Activated CD4-positive, alpha-beta T cell treated with anti-CD3 and anti-CD28 coated beads for 36 hours (primary cell): ENCODE measurements at places on chromosomes 16 and 17. TPM values are rescaled to one million over a fixed set of nuclear protein-coding genes. Genes with fewer than 3 reads are reported as not detected.

The PTGES3L gene
- 0.21 TPM for total RNA-seq

The UNKL gene
- total RNA-seq: 31.3 TPM

The HYDIN gene
- total RNA-seq: not detected

The NAGLU gene
- 9.7 TPM for total RNA-seq

The CARD14 gene
- not detected for total RNA-seq

The CCDC144A gene
- total RNA-seq: 7.0 TPM

DNA sequence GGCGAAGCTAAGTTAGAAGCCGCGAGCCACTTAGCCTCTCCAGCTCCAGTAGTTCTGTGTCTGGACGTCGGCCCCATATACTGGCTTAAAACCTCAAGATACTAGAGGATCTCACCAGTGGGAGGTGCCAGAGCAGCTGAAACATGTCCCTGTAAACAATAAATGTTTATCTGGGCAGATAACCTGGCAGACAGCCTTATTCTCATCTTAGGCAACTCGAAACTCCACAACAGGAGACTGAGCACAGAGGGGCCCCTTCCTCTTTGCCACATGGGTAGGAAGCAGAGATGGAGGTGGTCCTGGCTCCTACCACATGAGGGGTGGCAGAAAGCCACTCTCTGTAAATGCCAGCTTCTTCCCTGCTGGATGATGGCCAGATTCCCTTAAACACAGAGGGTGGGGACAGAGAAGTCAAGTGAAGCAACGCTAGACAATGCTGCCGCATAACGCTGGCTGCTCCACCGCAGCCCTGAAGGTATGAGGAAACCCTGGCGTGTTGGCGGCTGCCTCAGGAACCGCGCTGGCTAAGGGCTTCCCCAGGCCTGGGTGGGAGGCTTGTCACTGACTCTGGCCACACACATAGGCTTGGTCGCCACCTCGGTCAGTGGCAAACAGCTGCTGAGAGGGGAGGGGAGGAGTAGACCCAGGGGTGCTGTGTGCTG is 67.9 kb downstream of the HIC1 start:
- H3K4me1 ChIP-seq: peaks cover 14% of the 10 kb centered on the region
- H3K27ac ChIP-seq: peak overlapping the region; percentile 26
- H3K27me3 ChIP-seq: no peaks in the 10 kb centered on the region
- H3K36me3 ChIP-seq: peaks cover 8% of the 10 kb centered on the region

DNA sequence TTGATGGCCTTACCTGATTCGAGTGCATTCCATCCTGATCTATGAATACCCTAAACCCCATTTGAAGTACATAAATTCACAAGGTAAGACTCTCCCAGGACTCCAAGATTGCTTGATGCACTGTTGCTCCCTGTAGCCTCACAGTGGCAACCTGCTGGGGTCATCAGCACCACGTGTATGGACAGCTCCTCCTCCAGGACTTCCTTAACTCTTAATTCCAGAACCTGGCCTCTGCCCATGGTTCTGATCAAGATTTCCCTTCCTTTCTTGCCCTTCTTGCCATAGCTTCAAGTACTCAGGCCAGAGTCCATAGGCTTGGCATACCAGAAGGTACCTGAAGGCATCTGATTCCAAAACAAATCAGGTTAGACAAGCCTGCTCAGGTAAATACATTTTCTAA is 34.0 kb upstream of the NLK start:
- H3K4me1 ChIP-seq: no peaks in the 10 kb centered on the region
- DNase-seq: peak; percentile 24
- H3K27ac ChIP-seq: no peak overlapping the region
- H3K27me3 ChIP-seq: peaks cover 7% of the 10 kb centered on the region
- no peaks in the 10 kb centered on the region for H3K36me3 ChIP-seq
- H3K4me3 ChIP-seq: no peak overlapping the region

- no peak for DNase-seq
- H3K36me3 ChIP-seq: no peaks in the 10 kb centered on the region
- H3K4me1 ChIP-seq: no peaks in the 10 kb centered on the region
- no peaks in the 10 kb centered on the region for H3K27me3 ChIP-seq
- no peak overlapping the region for H3K27ac ChIP-seq
Observed at GRCh38 chr17:78242024-78242742, 10.8 kb downstream of the TMEM235 start.

- H3K4me1 ChIP-seq: peaks cover 6% of the 10 kb centered on the region
- no peak for DNase-seq
- no peaks in the 10 kb centered on the region for H3K27me3 ChIP-seq
Observed at GRCh38 chr17:76700270-76700616, 10.5 kb downstream of the MXRA7 start.

DNA sequence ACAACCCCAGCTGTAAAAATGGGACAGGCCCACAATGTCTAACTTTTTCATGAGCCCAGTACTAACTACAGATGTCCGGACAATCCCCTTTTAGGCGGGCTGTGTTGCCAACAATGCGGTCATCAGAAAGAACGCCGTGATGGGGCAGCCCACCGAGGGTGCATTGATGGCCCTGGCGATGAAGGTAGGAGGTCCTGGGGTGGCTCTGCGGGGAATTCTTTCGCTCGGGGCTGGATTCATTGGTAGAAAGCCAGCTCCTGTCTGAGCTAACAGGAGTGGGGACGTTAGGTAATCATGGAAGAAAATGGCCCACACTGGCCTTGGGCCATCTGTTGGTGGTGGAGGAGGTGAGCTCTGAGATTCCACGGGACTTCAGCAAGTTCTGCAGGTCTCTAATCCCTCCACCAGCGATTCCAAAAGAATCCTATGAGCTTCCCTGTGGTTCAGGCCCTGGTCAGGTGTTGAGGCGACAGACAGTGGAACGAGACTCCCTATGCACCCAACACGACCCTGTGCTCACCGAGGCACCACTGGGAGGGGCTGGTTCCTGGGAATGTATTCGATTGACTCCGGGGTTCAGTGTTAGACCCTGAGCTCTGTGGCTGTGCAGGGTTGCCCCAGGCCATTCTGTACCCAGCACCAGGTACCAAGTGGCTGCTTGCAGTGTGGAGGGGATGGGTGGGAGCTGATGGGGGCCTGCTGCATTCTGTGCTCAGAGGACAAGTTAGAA is 61.9 kb downstream of the MEAK7 start:
- H3K4me3 ChIP-seq: no peak overlapping the region
- no peaks in the 10 kb centered on the region for H3K4me1 ChIP-seq
- peaks cover 8% of the 10 kb centered on the region for H3K27me3 ChIP-seq
- no peaks in the 10 kb centered on the region for H3K36me3 ChIP-seq
- no peak overlapping the region for H3K27ac ChIP-seq
- no peak for DNase-seq

DNA sequence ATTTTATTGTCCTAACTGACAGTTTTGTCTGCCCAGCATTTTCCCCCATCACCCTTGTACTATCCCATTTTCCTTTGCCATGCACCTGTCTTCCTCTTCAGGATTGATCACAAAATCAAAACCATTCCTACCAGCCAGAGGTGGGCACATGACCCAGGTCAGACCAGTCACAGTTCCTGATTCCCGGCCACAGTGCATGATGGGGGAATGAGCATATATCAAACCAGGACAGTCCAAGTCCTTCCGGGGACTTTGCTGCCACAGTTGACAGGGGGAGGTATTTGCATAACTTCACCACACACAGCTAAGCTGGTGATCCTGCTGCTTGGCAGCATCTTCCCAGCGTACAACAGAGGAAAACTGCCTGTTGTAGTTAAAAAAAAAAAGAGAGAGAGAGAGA is 493.9 kb downstream of the WWOX start:
- H3K4me3 ChIP-seq: no peak overlapping the region
- H3K27me3 ChIP-seq: no peaks in the 10 kb centered on the region
- no peaks in the 10 kb centered on the region for H3K36me3 ChIP-seq
- no peak for DNase-seq

GRCh38 chr17:59278406-59278805 is 53.0 kb upstream of the YPEL2 start:
- H3K27ac ChIP-seq: no peak overlapping the region
- no peak overlapping the region for H3K4me3 ChIP-seq
- DNase-seq: no peak
- H3K4me1 ChIP-seq: no peaks in the 10 kb centered on the region
- no peaks in the 10 kb centered on the region for H3K36me3 ChIP-seq

GRCh38 chr16:79713609-79714309 is 113.2 kb upstream of the MAF start:
- no peaks in the 10 kb centered on the region for H3K27me3 ChIP-seq
- peaks cover 9% of the 10 kb centered on the region for H3K4me1 ChIP-seq
- peak; percentile 12 for DNase-seq
- no peaks in the 10 kb centered on the region for H3K36me3 ChIP-seq
- no peak overlapping the region for H3K27ac ChIP-seq

DNA sequence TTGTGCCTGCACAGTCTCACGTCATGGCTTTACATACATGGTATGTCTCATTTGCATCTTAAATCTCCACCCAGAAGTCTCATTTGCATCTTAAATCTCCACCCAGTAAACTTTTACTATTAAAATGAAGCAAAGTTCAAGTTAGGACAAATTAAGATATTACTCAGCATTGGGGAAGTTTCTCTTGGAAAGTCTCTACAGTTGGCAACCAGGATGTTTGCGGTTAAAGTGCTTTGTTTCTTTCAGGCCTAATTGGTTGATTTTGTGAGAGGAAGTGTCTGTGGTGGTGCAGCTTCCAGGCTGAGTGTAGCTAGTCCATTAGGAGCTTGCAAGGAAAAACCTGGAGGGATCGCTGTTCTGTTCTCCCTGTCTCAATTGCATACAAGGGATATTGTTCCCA is 1373.3 kb upstream of the GOT2 start:
- no peak overlapping the region for H3K4me3 ChIP-seq
- no peaks in the 10 kb centered on the region for H3K27me3 ChIP-seq
- no peak overlapping the region for H3K27ac ChIP-seq
- H3K36me3 ChIP-seq: no peaks in the 10 kb centered on the region
- H3K4me1 ChIP-seq: no peaks in the 10 kb centered on the region
- no peak for DNase-seq

DNA sequence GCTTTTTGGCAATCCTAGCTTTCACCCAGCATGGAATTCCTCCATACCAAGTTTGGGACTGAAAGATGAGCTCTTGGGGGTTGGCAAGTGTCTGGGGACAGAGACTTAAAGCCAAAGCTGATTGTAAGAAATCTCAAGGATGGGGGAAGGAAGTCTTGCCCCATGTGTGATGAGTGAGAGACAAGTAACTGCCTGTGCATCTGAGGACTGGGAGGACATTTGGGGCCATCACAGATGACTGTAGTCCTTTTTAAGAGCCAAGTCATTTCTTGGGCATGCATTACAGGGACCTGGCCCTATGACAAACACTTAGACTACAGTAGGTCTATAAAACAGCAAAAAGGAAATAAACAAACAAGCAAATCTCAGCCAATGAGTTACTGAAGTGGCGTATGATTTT is 36.3 kb upstream of the CCL2 start:
- no peak overlapping the region for H3K27ac ChIP-seq
- no peak overlapping the region for H3K4me3 ChIP-seq
- DNase-seq: no peak
- H3K4me1 ChIP-seq: no peaks in the 10 kb centered on the region
- H3K27me3 ChIP-seq: peaks cover 42% of the 10 kb centered on the region

DNA sequence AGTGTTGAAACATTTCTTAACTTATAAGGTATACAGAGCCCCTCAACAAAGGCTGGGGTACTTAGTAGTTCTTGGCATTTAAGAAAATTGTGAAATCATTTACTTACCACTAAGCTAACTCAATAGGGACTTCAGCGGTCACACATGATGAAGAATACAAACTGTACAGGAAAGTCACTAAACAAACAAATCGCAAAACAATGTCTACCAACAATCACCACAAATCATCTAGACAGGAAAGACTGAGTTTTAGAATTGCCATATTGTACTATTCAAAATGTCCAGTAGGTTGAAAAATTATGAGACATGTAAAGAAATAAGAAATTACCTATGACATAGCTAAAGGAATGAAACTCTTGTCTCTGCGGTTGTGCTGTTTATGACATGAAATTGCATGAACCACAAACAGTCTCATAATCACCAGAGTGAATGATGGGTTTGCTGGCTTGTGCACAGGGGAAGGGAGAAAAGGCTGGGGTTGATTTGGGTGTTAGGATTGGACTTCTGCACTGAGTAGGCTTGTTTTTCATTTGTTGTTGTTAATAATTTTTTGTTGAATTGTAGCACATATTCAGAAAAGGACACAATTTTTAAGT is 441.1 kb upstream of the MON1B start:
- H3K27me3 ChIP-seq: no peaks in the 10 kb centered on the region
- no peaks in the 10 kb centered on the region for H3K36me3 ChIP-seq
- H3K4me3 ChIP-seq: no peak overlapping the region

- H3K36me3 ChIP-seq: no peaks in the 10 kb centered on the region
- peaks cover 32% of the 10 kb centered on the region for H3K27me3 ChIP-seq
- H3K4me1 ChIP-seq: peaks cover 25% of the 10 kb centered on the region
- no peak overlapping the region for H3K27ac ChIP-seq
- H3K4me3 ChIP-seq: no peak overlapping the region
Observed at GRCh38 chr17:37769050-37769449, 24.2 kb upstream of the HNF1B start.

DNA sequence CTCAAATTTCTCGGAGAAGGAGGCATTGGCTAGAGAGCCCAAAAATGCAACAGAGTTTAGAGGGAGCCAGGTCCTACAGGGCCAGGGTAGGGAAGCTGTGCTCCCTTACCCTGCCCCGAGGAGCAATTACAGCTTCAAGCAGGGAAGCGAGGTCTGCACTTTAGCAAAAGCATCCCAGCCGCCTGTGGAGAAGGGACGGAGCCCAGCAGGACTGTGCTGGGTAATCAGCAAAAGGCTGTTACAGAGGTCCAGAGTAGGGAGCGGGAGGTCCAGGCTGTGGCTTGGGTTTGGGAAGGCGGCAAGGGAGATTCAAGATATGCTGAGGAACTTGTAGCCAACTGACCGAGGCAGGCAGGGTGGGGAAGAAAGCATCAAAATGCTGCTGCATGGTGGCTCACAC is 162.6 kb downstream of the TMEM132E start:
- H3K4me3 ChIP-seq: no peak overlapping the region
- DNase-seq: no peak
- peaks cover 16% of the 10 kb centered on the region for H3K27me3 ChIP-seq
- H3K4me1 ChIP-seq: no peaks in the 10 kb centered on the region

GRCh38 chr16:23318639-23319038 is 16.5 kb downstream of the SCNN1B start:
- peaks cover 6% of the 10 kb centered on the region for H3K4me1 ChIP-seq
- H3K27me3 ChIP-seq: no peaks in the 10 kb centered on the region
- DNase-seq: no peak
- no peak overlapping the region for H3K4me3 ChIP-seq
- H3K36me3 ChIP-seq: no peaks in the 10 kb centered on the region

GRCh38 chr17:28170771-28171170 is 128.3 kb downstream of the NLK start:
- H3K4me1 ChIP-seq: peaks cover 17% of the 10 kb centered on the region
- H3K27me3 ChIP-seq: no peaks in the 10 kb centered on the region
- H3K4me3 ChIP-seq: no peak overlapping the region
- H3K27ac ChIP-seq: no peak overlapping the region
- no peak for DNase-seq
